NCI-H187 treated with DMSO at 0.1 percent for 48 hours (cell line): ENCODE measurements at places on chromosomes 16 and 17.

- no peak for DNase-seq
Measured at GRCh38 chr17:65155622-65156021, 18.5 kb downstream of the RGS9 start.

GRCh38 chr17:11366272-11366850, 125.3 kb downstream of the SHISA6 start:
- DNase-seq: no peak

DNA sequence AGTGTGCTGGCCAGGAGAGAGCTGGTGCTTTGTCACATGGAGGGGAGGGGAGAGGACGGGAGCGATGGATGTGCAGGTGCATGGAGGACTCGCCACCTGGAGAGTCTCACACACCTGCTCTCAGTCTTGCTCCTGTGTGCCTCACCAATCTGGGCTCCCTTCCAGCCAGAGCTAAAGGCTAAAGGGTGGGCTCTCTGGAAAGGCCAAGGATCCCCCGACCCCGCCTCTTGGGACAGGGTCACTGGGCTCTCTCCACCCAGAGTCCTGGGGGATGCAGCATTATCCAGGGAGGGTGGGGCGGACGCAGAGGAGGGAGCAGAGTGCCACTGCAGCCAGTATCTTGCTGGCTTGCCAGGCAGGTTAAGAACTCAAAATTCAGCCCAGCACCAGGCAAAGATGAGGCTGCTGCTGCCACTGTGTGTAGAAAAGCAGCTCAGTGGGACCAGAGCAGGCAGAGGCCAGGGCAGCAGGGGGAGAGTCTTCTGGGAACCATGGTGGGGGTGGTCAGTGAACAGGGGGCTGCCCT, 5.4 kb upstream of the STAT5B start:
- peak; percentile 57 for DNase-seq

DNA sequence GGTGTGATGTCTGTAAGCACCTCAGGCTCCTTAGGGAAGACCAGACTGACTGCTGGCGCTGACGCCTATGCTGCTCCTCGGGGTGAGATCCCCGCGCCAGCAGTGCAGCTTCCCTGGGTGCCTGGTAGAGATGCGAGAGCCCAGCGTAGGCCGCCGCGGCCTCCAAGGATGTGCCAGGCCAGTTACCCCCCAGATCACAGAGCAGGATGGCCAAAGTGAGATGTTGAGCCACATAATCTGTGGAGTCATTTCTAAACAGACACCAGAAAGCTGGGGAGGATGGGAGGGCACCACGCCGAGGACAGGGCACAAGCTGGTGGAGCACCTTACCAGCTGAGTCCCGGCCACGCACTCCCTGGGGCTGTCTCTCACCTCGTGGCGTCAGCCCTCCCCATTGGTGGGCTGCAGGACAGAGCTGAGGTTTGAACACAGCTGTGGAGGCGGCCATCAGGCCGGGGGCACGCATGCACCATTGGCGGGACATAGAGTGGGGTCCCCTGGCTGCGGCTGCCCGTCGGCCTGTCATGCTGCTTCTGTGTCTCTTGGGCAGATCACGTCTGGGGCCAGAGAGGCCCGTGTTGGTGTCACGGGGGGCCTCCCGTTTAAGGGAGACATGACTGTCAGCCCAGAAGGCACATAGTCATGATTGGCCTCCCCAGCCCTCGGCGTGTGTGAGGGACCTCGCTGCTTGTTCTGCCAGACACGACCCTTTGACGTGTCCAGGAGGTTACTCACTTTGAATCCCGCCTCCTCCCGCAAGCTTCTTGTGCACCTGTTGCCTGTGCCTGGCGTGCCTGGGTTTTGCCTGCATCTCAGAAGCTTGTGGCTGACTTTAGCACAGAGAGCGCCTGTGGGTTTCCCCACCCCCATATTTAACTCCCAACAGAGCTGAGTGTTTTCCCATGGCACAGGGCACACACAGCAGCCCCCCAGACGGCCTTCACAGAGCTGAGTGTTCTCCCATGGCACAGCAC, 21.9 kb downstream of the MAPK8IP3 start:
- no peak for DNase-seq

- no peak for DNase-seq
Measured at GRCh38 chr16:5633845-5634440, 536.3 kb upstream of the EEF2KMT start.

DNA sequence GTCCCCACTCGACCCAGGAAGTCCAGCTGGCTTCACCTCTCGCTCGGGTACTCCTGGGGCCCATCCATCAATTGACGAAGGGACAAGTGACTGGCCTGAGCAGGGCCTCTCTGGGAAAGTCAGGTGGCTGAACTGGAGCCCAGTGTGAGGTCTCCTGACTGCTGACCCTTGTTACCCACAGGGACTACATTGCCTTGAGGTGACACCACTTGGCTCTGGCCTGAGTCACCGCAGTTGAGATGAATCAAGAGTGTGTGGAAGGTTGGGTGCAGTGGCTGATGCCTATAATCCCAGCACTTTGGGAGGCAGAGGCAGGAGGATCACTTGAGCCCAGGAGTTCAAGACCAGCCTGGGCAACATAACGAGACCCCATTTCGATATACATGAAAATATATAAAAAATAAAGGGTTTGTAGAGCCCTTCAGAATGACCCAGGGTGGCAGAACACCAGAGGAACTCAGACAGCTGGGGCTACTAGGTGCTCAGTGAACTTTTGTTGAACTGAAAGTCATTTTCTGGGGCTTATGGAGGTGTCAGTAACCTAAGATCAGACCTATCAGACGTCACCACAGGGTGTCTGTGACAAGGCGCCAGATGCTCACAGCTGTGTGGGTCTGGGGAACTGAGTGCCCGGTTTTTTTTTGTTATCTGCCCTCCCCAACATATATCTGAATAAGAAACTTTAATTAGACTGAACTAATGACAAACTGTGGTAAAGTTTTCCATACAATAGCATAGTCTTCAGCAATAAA, 14.8 kb upstream of the ZFP90 start:
- no peak for DNase-seq

DNA sequence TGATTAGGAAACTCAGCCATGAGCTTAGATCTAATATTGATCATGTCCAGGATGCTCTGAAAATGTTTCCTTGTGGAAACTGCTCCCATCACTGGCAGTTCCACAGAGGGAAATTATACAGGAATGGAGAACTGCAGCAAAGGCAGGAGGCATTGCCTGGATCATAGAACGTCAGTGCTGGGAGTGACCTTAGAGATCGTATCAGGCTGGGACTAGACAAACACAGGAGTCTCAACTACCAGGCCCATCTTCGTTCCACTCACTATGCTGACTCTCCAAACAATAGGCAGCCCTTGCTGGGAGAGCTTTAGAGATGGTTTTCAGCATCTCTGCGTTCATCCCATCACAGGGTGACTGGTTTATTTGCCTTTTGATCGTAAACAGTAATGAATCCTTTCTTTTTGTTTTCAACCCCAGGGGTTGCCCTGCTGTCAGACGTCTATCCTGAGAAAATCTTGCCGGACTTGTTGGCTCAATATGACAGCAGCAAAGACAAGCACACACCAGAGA, 130.3 kb downstream of the TANGO6 start:
- peak; percentile 6 for DNase-seq
